Fibroblast of the aortic adventitia (primary cell): ENCODE measurements at places on chromosomes 11 and 22. TPM values are rescaled to one million over a fixed set of nuclear protein-coding genes. Genes with fewer than 3 reads are reported as not detected.

DNA sequence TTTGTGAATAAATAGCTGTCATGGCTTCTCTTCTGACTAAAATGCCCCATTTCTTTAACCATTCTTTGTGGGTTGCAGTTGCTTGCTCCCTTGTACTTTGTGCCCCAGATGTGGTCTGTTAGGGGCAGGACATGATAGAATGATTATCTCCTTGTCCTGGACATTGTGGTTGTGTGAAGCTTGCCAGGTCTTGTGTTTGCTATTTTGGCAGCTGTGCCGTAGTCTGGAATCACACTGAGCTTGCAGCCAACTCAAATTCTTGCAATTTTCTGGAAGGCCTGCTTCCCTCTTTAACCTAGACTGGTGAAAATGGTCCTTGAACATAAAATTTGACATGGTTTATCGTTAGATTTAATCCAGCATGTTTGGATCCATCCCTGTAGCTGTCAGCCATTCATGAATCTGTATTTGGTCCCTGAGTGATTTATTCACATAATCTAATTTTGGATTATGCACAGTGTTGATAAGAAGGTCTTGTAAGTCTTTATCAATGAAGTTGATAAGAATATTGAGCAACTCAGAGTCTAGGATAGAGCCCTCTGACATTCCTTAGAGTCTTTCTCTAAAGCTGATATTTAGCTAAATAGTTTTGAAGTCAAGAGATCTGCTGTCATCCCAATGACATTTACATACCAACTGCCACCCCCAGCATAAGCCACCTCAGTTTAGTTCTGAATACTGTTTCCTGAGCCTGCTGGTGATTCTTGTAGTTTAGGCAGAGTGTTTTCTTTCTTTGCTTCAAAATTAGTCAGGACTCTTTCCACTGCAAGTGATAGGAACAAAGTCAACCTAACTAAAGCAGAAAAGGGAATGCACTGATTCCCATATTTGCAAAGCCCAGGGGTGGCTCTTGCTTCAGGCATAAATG lies 9.8 kb downstream of the SPON1 start:
- DNase-seq, result peak; percentile 80

- DNase-seq, result no peak
These were observed 527 bp upstream of the MRPL48 start for GRCh38 chr11:73787051-73787642.

GRCh38 chr11:61125310-61125684 lies 23.0 kb downstream of the CD5 start:
- no peak for DNase-seq

DNA sequence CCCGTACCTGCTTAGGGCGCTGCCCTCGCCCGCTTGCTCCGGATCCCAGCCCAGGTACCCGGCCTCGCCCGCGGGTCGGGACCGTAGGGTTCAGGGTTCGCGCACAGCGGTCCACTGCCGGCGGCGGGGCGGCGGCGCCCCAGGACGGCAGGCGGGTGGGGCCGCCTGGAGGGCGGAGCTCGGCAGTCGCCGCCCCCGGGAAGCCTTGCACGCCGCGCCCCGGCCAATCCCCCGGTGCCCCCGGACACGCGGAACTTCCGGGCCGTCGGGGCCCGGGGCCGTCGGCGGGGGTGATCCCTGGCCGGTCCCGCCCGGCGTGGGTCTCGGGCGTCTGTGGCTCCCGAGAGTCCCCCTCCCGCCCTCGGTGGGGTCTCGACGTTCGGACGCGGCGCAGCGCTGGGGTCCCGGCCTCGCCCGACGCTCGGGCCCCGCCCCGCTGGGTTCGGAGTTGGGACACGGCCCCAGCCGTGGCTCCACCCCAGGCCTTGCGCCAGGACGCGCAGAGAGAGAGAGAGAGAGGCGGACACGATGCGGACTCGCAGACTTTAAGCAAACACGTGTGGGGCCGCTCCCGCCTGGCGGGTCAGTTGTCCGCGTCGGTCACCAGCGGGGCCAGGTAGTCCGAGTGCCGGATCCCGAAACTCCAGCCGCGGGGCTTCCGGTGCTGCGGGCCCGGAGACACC lies at the start of gene TYMP:
Gene TYMP (minus strand): TSS at position 116 of the 683 bp plus-strand sequence. CDS start 303 bp downstream, outside the sequence.
- peak; percentile 86 for DNase-seq

The CEP126 gene
- 3.9 and 4.2 TPM in 2 replicates for total RNA-seq

DNA sequence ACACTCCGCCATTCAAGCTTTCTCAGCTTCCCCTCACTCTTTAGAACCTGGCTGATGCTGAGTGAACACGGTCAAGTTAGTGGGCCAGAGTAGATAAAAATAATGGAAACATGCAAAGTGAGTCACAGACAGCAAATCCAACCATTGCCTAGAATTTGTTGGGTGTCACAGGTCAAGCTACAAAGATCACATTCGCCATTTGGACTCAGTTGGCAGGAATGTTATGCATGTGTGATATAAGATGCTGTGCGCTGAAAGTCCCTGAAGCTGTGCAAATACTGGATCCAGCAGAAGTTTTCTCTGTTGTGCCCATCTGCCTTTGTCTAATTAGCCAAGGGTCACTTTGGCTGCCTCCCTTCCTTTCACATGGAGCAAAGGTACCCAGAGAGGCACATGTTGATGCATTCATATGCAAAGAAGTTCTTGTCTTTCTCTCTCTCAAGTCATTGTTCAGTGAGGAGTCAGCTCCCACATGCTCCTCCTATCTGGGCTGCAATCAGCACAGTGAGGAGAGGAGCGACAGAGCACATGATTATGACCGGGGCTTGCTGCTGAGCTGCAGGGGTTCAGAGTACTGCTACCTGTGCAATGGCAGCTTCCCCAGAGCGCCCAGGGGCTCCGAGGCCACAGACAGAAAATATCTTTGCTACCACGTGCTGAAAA lies 39.7 kb downstream of the FLI1 start:
- DNase-seq, result no peak
